Activated T-helper 2 cell treated with anti-CD3 and anti-CD28 coated beads, Interferon-gamma antibody, Interleukin-2, Interleukin-4, amounts not matched to agents 10 μg/mL and 5 μg/mL and 100 μg/mL, durations not matched to agents 14 hours and 24 hours and 36 hours (primary cell): ENCODE measurements at places on chromosomes 5 and 9.

GRCh38 chr5:41908374-41909079 lies 4.4 kb downstream of the RIMOC1 start:
- DNase-seq = no peak

DNA sequence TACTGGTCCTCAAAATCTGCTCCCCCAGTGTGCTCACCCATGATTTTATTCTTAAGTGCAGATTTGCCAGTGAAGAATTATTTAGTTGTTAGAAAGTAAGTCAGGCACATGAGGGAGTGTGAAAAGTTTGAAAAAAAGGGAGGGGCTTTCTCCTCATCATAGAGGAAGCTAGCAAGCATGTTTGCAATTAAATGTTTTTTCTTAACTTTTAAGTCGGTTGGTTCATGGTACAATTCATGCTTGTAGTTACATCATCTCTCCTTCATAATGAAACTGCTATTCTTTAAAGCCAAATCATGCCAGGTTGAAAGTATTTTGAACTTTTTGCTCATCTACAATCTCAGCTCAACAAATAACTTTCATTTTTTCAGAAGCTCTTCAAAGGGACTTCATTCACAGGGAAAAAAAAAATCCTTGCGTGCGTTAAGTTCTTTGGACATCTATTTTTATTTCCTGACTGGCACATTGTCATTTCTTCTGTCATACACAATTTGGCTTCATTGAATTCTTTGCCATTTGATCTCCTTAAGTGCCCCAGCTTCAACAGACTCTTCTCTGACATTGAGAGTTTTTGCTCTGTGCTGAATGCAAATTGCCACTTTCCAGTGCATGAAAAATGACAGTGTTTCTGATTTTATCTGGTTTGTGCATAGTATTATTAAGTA lies 456.9 kb downstream of the TMEM232 start:
- no peak for DNase-seq

DNA sequence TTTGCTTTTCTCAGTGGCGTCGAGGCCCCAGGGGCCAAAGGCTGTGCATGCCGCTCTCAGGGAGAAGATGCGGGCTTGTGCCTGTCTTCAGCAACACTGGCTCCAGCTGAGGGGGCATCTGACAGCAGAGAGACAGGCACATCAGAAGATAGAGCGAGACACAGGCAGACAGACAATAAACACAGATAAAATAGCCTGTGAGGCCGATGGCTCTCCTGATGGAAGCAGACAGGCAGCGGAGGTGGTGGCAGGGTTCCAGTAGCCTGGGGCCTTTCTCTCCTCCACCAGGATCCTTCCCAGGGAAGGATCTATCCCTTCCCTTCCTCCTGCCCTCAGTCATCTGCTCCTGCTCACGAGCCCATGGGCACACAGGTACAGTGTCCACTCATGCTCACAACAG lies 16.6 kb upstream of the UNC5A start:
- DNase-seq = no peak

- no peak for DNase-seq
Measured at GRCh38 chr9:32456564-32456963, 69.4 kb downstream of the RIGI start.

- DNase-seq = no peak
Measured at GRCh38 chr5:146873186-146873917, 5.2 kb downstream of the PPP2R2B start.

- peak; percentile 65 for DNase-seq
Measured at GRCh38 chr9:136122425-136123383, 4.0 kb upstream of the TMEM250 start.

DNA sequence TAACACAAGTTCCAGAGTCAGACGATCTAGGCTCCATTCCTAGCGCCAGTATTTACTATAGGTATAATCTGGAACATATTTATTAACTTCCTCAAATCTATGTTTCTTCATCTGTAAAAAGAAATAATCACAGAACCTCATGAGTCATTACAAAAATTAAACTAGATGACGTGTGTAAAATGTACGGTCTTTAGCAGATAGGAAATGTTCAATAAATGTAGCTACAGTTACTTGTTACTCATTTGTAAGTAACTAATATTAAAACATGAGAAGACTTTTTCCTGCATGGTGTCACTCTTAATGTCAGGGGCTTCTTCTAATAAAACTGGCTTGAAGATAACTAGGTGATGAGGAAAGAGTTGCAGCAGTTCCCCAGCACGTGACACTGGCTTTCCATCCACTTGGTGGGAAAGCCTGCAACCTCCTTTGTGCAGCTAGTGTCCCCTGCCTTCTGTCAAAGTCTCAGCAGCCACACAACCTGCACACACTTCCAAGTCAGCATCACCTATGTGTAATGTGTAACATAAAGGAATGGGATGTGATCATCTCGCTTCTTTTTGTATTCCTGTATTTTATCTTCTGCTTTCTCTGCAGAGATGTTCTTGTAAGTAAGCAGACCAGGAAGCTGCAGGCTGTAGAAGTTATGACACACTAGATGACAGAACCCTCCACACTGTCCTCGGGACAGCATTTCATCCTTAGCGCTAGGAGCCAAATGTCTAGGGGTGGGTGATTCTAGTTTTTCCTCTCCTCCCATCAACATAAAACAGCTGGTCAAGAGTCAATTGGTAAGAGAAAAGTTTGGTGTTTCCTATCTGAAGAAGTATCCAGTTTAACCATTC lies 1.8 kb upstream of the JAKMIP2 start:
- no peak for DNase-seq

GRCh38 chr5:43676083-43676840 lies 73.3 kb downstream of the NNT start:
- DNase-seq = no peak
